ENCODE measurements at places on chromosomes 11 and 22. TPM values are rescaled to one million over a fixed set of nuclear protein-coding genes. Genes with fewer than 3 reads are reported as not detected.

DNA sequence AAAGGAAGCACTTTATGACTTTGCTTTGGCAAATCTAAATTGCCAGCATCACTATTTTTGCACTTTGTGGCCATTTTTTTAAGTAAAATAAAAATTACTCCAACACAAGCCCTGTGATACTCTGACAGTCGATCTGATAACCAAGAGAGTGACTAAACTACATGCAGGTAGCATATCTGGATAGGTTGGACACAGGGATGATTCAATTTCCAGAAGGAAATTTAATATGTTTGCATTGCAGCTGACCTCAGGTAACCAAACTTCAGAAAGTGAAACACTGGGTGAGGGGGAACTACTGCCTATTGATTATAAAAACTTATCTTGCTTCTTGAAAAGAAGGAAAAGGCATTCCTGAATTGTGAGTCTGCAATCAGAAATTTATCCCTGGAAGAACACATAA lies 13.9 kb downstream of the OR5B3 start:
- no peak for DNase-seq

DNA sequence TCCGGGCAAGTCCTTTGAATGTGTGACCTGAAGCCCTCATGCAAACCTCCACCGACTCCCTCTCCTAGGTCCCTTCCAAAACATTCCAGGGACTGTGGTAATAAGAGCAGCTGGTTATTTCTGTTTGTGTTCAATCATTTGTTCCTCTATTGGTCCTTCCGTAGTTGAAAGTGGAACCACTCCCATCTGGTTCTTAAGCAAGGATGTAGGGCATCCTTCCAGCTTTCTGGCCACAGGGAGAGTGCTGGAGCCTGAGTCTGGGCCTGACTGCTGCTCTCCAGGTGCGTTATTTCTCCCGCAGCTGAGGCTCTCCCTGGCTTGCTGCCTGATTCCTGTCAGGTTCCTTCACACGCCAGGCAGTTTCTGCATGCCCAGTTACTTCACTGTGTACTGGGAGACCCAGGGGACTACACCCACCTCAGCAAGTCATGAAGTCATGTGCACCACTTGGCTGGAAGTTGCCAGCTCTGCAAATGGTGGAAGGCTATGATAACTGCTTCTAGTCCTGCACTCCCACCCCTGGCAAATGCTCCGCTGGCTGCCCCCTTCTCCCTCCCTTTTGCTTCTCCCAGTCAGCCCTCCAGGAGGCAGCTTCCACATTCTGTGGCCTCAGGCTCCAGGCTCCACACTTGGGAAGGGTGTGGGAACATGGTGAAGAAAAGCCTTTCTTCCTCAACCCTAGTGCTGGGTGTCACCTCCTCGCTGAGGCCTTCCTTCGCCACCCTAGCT lies 4.0 kb upstream of the ALX4 start:
- DNase-seq: no peak

Gene SLC6A5
- total RNA-seq: not detected

Gene CCDC15
- 0.53 TPM for total RNA-seq

GRCh38 chr11:132005887-132006286 lies 635.5 kb downstream of the NTM start:
- DNase-seq: no peak

Gene ROM1
- 2.0 TPM for total RNA-seq

GRCh38 chr11:58493676-58494075 lies 14.2 kb downstream of the OR5B21 start:
- no peak for DNase-seq

GRCh38 chr22:48794906-48795305 lies 1032.8 kb downstream of the BRD1 start:
- DNase-seq: no peak

- no peak for DNase-seq
Measured at GRCh38 chr11:30131535-30131934, 99.3 kb upstream of the FSHB start.

Gene PICALM
- total RNA-seq: 130 TPM

Gene DEFB131B
- total RNA-seq: not detected

Gene KCNQ1OT1
- 1.9 TPM for total RNA-seq

DNA sequence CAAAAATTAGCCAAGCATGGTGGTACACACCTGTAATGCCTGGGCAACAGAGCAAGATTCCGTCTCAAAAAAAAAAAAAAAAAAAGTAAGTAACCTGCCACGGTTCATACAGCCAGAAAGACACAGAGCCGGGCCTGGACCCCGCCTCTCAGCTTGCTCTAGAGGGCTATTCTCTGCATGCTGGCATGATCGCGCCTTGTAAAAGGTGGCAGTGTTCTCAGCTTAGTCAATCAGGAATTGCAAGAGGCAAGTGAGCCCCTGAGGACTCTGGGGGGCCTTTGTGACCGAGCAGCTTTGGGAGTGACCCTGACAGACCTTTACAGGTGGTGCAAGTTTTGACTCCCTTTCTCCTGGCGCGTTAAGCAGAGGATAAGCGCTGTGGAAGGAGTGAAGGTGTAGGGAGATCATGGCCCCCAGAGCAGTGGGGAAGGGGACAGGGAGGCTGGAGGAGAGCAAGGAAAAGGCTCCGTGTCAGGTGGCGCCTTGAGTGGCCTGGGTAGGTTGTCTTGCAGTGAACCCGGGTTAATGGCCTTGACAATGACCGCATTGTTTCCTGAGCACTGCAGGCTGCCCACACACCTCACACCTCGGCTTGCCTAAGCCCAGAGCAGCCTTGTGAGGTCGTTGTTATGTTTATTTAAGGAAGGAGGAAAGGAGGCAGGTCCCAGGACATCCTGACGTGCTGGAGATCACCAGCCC lies 48.9 kb downstream of the CDPF1 start:
- DNase-seq: peak; percentile 82

Gene SLC17A6
- total RNA-seq: not detected

Gene MAP6
- 0.58 TPM for total RNA-seq

DNA sequence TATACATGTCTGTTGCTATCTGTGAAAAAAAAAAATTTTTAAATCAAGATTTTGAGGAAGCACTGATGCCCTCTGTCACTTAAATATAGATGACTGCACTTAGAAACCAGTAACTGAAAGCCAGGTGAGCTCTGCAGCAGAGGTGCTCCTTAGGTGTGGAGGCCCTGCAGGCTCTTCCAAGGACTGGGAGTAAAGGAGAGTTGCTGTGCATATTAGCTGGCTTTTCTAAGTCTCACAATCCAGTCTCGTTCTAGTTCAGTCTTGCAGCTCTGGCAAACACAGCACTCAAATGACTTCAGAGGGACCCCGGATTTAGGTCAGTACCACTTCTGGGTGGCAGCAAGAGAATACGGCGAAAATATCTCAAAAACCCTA lies 61.0 kb downstream of the LARGE2 start:
- no peak for DNase-seq

DNA sequence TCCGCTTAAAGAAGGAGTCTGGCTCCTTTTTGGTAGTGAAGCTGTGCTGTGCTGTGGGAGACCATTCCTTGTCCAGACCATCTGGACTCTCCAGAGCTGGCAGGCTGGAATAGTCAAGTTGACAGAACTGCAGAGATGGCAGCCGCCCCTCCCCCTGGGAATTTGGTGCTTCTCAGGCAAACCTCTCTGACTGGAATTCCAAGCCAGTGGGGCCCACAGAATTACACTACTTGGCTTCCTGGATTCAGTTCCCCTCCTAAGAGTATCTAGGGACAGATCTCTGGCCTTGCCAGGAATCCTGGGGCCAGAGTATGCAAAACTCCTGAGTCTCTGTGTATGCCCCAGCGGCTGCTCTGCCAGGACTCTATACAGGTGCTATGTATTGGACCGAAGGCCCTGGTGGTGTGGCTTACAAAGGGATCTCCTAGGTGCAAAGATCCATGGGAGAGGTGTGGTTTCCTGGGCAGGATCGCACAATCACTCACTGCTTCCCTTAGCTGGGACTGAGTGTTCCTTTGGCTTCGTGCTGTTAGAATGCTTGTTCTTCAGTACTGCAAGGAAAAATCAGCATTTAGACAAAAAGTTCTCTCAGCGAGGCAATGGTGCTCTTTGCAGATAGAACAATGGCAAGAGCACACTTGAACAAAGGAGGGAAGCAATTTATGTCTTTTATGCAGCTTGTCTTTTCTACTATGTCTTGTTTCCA lies 86.8 kb downstream of the PRMT3 start:
- DNase-seq: no peak

DNA sequence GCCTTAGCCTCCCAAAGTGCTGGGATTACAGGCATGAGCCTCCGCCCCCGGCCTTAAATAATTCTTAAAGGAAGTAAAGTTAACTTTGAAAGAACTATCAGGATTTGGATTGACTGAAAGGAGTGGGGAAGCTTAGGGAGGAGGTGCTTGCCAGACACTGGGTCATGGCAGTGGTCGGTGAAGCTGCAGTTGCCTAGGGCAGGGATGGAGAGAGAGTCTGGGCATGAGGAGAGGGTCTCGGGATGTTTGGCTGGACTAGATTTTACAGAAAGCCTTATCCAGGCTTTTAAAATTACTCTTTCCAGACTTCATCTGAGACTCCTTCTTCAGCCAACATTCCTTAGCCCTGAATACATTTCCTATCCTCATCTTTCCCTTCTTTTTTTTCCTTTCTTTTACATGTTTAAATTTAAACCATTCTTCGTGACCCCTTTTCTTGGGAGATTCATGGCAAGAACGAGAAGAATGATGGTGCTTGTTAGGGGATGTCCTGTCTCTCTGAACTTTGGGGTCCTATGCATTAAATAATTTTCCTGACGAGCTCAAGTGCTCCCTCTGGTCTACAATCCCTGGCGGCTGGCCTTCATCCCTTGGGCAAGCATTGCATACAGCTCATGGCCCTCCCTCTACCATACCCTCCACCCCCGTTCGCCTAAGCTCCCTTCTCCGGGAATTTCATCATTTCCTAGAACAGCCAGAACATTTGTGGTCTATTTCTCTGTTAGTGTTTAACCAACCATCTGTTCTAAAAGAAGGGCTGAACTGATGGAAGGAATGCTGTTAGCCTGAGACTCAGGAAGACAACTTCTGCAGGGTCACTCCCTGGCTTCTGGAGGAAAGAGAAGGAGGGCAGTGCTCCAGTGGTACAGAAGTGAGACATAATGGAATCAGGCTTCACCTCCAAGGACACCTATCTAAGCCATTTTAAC lies at the start of gene NNMT:
Gene NNMT (plus strand): TSS at position 724 of the 929 bp plus-strand sequence. CDS start 158 bp downstream, at position 882.
- peak; percentile 32 for DNase-seq

GRCh38 chr11:73393011-73393380 lies 16.8 kb downstream of the RELT start:
- DNase-seq: no peak

GRCh38 chr22:46612904-46613605 lies 7.1 kb upstream of the GRAMD4 start:
- peak; percentile 68 for DNase-seq

- DNase-seq: no peak
Measured at GRCh38 chr11:44524346-44524745, 41.1 kb upstream of the CD82 start.

GRCh38 chr22:50439314-50439870 lies 35.4 kb downstream of the SBF1 start:
- DNase-seq: peak; percentile 5

DNA sequence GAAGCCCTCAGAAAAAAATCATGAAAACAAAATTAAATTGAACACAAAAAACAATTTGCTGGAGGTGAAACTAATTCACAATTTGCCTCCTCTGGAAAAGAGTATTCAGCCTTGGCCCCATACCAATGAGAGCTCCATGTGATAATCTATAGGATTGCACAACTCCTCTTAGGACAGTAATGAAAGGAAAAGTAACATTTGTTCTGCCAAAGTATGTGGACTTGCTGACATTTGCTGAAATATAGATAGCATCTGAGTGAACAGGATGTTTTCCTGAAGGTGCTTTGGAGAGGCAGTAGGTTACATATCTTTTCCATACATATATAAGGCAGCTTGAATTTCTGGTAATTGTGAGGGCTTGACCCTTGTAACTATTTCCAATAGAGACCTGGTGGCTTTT lies 122.8 kb downstream of the OR4C45 start:
- no peak for DNase-seq

DNA sequence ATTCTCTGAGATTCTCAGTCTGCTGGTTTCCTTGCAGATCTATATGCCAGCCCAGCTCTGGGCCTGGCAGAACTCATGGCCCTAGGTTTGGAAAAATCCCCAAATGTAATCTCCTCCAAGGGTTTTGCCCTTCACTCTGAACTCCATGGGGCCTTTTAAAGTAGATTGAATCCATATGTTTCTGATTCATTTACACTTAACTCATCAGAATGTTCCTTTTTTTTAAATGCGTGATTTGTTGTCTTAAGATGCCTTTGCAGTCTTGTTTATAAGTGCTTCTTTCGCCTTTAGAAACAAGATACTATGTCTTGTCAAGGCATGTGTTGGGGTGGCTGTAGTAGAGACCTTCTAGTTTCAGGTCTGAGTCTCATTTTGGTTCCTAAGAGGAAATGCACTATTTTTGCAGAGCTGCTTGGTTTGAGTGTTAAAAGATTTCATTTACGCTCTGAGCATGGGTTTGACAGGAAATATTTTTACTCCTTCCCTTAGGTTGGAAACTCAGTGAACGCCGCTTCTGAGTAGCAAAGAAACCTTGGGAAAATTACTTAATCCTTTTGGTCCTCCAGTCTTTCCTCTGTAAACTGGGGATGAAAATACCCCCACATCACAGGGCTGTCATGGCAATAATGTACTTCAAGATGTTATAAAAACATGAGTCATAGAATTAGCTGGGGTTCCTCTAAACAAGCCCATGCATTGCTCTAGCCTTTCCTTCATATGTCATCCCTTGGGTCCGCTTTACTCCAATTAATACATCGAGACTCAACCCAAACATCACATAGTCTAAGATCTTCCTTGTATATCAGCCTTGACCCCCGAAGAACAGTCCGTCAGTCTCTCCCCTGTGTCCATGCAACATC lies 83.5 kb downstream of the SNX19 start:
- DNase-seq: no peak

Gene GLYAT
- total RNA-seq: 0.14 TPM

- DNase-seq: no peak
Measured at GRCh38 chr11:81596704-81597103, 1137.0 kb downstream of the FAM181B start.

DNA sequence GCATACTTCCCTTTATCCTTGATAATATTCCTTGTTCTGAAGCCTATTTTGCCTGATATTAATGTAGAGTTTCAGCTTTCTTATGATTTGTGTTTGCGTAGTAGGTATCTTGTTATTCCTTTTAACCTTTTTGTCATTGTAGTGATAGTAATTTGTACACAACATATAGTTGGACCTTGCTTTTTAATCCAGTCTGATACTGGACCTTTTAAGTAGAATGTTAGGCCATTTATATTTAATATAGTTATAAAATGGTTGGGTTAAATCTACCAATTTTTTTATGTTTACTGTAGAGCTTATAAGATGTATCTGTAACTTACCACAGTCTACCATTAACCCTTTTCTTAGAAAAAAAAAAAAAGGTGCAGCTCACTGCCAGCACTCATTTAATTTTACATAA lies 8.6 kb upstream of the PITPNB start:
- DNase-seq: no peak

DNA sequence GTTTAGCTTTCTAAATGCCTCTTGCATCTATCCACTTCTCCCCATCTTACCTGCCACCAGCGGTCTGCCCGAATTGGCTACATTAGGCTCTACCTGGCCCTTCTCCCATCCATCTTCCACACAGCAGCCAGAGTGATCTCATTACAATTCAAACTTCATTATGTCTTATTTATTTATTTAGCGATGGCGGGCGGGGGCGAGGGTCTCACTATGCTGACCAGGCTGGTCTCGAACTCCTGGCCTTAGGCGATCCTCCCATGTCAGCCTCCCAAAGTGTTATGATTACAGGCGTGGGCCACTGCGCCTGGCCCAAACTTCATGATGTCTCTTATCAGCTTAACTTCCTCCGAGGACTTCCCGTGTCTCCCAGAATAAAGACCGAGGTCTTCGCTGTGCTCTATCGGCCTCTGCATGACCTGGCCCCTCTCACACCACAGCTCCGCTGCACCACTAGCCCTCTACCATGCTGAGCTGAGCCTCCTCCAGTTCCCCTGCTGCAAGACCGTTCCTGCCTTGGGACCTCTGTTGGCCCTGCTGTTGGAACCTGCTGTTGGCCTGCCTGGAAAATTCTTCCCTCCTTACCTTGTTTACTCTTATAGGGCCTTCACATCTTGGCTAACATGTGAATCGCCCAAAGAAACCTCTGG lies 870 bp upstream of the CTTN start:
- DNase-seq: peak; percentile 26
